ENCODE measurements at places on chromosomes 3 and 15. TPM values are rescaled to one million over a fixed set of nuclear protein-coding genes. Genes with fewer than 3 reads are reported as not detected.

The BUB1B gene
- total RNA-seq: 16.5 TPM

The PLA2G4E gene
- total RNA-seq: 1.0 TPM

The TNFAIP8L3 gene
- not detected for total RNA-seq

The ITIH3 gene
- not detected for total RNA-seq

The SLC15A2 gene
- 0.64 TPM for total RNA-seq

The ABI3BP gene
- total RNA-seq: not detected

The ELL3 gene
- 0.51 TPM for total RNA-seq

The TRH gene
- 1.7 TPM for total RNA-seq

The CCK gene
- total RNA-seq: not detected

The KNG1 gene
- total RNA-seq: not detected

The LIPH gene
- not detected for total RNA-seq

The SH3GL3 gene
- 2.8 TPM for total RNA-seq

The ACAA1 gene
- total RNA-seq: 89.8 TPM

The ZIC4 gene
- not detected for total RNA-seq

The ISG20 gene
- 1.1 TPM for total RNA-seq

The TERB2 gene
- not detected for total RNA-seq

The SKIL gene
- total RNA-seq: 52.3 TPM

The BSN gene
- 46.9 TPM for total RNA-seq

The SNAP23 gene
- 15.2 TPM for total RNA-seq

The IMPG2 gene
- 2.4 TPM for total RNA-seq

The SAMD7 gene
- total RNA-seq: not detected

The STX19 gene
- total RNA-seq: not detected

The HES1 gene
- total RNA-seq: 0.34 TPM

The LTF gene
- total RNA-seq: not detected

The MYD88 gene
- 58.0 TPM for total RNA-seq

The ACVR2B gene
- total RNA-seq: 122 TPM

The NR1I2 gene
- total RNA-seq: not detected

The GPR149 gene
- total RNA-seq: 0.25 TPM

The NDN gene
- 115 TPM for total RNA-seq

The AP3S2 gene
- total RNA-seq: 60.5 TPM

The C3orf20 gene
- total RNA-seq: not detected

The AADAC gene
- total RNA-seq: not detected

The CSPG4 gene
- total RNA-seq: 1.1 TPM

The CCDC50 gene
- total RNA-seq: 144 TPM

The MCTP2 gene
- total RNA-seq: 0.44 TPM

The OSBPL10 gene
- 3.8 TPM for total RNA-seq

The GRAMD2A gene
- not detected for total RNA-seq

The CCDC191 gene
- 3.8 TPM for total RNA-seq
